Islet precursor cell (in vitro differentiated cells): ENCODE measurements at places on chromosomes 12 and 14.

GRCh38 chr12:77054851-77055250 lies 10.5 kb downstream of the E2F7 start:
- peak; percentile 9 for DNase-seq

DNA sequence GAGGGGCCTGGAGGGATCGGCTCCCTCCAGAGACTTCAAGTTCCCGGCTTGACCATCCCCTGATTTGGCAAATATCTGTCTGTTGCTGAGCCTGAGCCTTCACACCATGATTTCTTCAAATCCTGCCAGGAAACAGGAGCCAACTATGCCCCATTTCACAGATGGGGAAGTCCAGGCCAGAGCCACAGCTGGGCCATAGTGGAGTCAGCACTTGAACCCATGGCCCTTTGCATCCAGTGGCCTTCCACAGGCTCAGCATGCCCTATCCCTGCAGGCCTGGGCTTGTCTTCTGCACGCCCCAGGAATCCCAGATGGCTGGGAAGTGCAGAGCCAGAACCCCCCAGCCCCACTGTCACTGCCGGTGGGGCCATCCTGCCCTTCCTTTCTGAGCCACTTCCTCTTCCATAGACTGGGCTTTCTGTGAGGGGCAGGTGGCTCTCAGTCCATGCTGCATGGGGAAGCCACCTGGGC lies 44.9 kb downstream of the CYP46A1 start:
- DNase-seq = peak; percentile 44

DNA sequence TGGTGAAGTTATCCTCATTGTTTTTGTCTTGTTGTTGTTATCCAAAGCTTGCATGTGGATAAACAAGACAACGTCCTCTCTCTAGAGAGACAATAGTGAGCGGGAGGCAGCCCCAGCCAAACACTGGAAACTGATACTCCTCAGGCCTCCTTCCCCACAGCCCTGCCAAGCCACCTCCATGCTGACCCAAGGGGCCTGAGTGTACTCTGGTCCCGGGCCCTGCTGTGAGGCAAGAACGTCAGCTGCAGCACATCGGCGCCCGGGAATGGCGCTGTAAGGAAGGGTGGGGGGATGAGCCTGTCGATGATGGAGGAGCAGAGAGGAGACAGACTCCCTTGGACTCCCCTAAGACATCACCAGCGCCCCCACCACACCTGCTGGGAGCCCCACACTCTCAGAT lies 83.6 kb downstream of the ANO2 start:
- DNase-seq = no peak

DNA sequence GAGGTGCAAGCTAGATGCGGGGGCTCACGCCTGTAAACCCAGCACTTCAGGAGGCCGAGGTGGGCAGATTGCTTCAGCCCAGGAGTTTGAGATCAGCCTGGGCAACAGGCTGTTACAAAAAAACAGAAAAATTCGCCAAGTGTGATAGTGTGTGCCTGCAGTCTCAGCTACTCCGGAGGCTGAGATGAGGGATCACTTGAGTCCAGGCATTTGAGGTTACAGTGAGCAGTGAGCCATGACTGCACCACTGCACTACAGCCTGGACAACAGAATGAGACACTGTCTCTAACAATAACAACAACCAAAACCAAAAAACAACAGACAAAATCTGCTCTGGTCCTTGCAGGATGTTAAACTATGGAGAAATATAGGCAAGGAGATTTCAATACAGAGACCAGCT lies 13.9 kb downstream of the BTBD7 start:
- DNase-seq = no peak

- peak; percentile 68 for DNase-seq
Measured at GRCh38 chr12:107929436-107929835, 154.9 kb downstream of the ASCL4 start.

DNA sequence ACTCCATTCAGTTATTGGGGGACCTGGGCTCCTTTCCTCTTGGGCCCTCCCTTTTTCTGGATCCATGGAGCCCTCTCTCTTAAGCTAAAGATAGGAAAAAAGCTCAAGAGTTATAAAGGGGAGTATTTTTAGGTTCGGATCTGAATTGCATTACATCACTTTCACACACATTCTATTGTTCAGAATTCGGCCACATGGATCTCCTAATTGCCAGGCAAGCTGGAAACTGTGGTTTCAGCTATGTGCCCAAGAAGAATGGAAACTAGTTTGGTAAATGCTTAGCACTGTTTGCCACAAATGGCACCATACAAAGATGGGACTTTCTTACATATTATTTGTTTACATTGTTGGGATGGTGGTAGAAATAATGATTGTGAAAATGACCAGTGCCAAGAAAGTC lies 145.6 kb downstream of the LRIG3 start:
- DNase-seq = no peak

DNA sequence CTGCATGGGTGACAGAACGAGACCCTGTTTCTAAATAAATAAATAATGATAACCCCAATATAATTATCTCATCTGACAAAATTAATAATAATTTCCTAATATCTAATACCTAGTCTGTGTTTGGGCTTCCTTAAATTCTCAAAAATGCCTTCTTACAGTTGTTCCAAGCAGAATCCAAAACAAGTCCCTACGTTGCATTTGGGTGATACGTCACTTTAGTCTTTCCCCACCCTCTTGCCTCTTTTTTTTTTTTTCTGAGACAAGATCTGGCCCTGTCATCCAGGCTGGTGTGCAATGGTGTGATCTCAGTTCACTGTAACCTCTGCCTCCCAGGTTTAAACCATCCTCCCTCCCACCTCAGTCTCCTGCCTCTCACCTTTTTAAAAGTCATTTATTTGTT lies 26.7 kb downstream of the VEZT start:
- DNase-seq = no peak

GRCh38 chr14:77270361-77271112 lies 469 bp downstream of the NGB start:
- DNase-seq = no peak

- no peak for DNase-seq
Measured at GRCh38 chr14:89826596-89826995, 127.9 kb downstream of the EFCAB11 start.

DNA sequence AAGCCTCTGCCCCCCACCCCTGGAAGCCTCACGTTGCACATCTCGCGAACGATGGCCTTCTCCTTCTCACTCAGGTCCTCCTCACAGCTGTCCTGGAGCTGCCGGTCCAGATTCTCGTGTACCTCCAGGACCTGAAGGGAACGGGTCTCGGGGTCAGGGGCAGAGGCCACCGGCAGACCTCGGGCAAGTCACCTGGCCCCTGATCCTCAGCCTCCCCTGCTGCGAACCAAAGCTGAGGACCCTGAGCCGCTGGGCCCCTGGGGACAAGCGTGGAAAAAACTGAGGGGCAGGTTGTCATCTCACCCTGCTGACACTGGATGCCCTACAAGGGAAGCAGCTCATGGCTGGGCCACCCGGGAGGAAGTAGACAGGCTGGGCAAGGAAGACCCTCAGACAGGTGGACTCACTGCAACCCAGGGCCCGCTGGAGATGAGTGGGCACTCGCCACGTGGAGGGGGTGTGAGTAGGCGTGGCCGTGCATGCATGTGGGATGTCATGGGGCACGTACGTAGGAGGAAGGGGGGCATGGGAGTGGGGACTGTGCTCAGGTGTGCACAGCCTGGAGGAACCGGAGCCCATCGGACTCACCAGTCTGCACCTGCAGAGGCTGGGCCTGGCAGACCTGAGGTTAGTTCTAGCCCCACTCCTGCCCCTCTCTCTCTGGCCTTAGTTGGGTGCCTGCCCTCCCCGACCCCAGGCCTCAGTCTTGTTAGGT lies 35.1 kb downstream of the CCNK start:
- peak; percentile 55 for DNase-seq

GRCh38 chr14:45089813-45090212 lies 5.9 kb downstream of the PRPF39 start:
- DNase-seq = no peak

DNA sequence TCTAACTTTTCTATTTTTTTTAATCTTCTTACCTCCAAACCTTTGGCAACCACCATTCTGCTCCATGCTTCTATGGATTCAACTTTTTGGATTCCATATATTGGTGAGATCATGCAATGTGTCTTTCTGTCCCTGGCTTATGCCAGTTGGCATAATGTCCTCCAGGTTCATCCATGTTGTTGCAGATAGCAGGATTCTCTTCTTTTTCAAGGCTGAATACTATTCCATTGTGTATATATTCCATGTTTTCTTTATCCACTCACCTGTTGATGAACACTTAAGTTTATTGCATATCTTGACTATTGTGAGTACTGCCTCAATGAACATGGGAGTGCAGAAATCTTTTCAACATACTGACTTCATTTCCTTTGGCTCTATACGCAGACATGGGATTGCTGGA lies 21.2 kb upstream of the SLC38A4 start:
- DNase-seq = no peak

DNA sequence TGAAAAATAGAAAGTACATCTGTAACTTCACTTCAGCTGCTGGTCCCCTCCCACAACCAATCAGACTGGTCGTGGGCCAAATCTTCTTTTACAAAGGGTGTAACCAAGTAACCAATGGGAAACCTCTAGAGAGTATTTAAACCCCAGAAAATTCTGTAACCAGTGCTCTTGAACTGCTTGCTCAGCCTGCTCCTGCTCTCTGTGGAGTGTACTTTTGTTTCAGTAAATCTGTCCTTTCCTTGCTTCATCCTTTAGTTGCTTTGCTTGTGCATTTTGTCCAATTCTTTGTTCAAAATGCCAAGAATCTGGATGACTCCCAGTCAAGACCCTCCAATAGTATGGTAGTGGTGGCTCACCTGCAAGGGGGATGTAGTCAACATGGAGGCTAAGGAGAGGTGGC lies 489.1 kb downstream of the FUT8 start:
- no peak for DNase-seq

DNA sequence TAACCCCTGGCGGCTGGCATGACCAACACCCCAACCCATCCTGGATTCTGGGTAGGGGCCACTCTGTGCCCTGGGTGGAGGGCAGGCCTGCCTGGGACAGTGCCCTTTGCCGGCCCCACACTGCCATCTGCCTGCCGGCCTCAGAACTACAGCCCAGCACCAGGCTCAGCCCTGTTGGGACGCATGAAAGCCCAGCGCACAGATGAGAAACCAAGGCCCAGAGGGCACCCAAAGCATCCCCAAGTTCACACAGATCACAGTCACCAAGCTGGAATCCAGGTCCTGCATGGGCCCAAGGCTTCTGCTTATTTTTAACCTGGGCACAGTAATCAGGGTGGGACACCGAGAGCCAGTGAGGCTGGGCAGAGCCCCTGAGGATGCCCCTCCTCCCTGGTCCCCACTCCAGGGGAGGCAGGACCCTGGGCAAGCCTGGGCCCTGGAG lies 26.2 kb downstream of the RFLNA start:
- DNase-seq = peak; percentile 89

- no peak for DNase-seq
Measured at GRCh38 chr12:38279756-38280155, 36.8 kb upstream of the ALG10B start.

DNA sequence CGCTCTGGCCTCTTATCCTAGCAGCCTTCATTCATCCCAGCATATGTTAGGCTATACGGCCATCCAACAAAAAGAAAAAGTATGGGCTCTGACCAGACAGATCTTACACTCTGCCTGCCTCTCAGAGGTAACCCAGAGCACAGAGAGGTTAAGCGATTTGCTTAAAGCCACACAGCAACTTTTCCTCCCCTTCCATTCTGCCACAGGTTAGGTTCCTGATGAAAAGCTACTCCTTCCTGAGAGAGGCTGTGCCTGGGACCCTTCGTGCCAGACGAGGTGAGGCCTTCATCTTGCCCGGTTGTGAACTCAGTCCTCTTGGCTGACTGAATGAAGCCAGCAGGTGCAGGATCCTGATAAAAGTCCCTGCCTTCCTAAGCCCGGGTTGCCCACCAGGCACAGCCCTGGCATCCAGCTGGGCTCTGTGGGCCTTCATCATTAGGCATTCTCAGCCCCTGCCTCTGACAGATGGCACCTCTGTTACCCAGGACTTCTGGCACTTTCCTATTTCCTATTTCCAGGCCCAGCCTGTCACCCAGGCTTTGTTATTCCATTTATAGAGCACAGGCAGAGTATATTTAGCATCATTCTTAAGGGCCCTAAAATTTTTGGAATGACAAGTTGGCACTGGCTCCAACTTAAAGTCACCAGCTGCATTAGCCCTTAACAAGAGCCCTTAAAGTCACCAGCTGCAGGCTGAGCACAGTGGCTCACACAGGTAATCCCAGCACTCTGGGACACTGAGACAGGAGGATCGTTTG lies 12.8 kb downstream of the SOAT2 start:
- no peak for DNase-seq

- DNase-seq = no peak
Measured at GRCh38 chr14:68208218-68208617, 388.6 kb downstream of the RAD51B start.

DNA sequence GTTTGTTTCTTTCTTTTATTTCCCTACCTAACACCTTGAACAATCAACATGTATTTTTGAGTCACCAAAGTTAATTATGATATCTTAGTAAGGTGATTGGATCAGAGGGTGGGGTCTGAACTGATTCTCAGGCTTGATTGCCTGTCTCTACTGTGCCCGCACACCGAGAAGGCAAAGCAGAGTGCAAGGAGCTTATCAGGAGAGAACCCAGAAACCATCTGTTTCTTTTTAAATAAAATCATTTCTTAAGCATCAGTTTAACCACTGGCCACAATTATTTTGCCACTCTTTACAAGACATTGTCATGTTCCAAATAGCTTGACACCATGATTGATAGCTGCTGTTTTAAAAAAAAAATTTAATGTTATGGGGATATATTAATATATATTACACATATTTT lies 3.1 kb downstream of the GARIN2 start:
- DNase-seq = no peak

DNA sequence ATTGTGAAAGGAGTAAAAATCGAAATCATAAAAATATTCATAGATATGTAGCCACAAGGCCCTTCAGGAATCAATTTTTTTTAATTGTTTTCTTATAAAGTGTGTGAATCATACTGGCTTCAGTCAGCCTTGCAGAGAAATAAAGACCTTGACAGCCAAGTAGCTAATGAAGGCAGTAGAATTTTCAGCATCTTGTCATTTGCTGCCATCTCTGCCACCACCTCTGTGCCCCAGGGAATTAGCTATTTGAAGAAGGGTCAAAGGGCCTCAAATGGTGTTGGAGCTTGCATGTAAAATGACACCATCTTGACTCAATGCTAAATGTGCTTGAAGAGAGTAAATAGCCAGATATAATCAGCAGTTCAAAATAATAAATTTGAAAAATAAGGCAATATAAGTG lies 359.4 kb upstream of the DCN start:
- no peak for DNase-seq
